ENCODE measurements at places on chromosomes 2 and 18.

DNA sequence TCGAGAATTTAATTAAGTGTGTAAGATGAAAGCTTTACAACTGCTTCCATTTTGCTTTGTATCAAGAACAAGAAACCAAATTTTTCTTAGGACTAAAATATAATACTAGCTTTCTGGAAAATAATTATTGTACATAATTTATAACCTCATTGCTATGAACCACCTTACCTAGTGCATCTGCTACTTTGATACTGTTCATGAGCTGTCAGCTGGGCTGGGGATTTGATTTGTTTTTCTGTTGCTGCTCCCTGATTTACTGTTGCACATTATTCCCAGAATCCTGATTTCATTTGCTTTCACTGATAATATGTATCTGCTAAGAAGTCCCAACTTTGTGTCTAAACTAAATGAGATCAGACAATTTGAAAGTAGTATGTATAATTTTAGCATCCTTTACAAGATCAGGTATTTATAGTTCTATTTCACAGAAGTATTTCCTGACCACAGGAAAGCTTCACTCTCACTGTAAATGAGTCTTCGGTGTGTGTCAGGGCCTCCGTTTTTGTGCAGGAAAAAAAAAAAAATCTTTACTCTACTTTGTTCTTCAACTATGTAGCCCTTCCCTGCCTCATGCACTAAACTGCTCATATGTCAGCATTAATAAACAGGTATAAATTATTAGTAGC lies 105.6 kb upstream of the CCDC150 start:
- no peak for DNase-seq

DNA sequence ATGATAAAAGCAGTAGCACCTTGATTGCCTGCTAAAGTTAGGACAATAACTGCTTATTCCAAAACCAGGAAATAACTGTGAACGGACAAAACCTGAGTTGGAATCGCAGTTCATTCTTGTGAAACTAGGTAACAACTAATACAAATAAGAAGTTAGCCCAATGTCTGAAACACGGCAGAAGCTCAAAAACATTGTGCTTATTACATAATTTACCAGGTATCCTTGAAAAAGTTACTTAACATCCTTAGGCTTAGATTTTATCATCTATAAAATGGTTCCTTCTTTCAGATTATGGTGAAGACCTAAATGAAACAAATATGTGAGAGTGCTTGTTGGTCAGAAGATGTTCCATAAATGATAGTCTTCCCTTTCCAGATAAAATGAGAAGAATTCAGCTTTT lies 32.4 kb downstream of the RTN4 start:
- no peak for DNase-seq

GRCh38 chr2:196453613-196454047 lies 185.9 kb upstream of the CCDC150 start:
- peak; percentile 64 for DNase-seq

DNA sequence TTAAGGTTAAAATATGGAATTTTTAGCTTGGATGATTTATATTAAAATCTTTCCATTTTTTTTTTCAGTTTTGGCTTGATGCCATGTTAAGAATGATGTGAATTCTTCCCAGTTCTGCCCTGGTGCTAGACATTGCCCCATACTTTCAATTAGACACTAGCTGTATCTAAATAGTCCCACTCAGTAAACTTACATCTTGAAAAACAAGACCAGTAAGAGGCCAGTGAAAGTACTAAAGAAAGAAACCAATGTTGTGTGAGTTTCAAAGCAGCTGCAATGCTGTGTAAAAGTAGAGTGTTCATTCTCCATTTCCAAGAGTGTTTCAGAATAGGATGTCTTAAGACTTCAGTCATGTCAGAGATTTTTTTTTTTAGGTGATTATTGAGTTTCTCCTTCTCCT lies 40.0 kb upstream of the CYBRD1 start:
- DNase-seq, result no peak

- no peak for DNase-seq
Observed at GRCh38 chr2:224716921-224717320, 756 bp upstream of the CCDC195 start.

DNA sequence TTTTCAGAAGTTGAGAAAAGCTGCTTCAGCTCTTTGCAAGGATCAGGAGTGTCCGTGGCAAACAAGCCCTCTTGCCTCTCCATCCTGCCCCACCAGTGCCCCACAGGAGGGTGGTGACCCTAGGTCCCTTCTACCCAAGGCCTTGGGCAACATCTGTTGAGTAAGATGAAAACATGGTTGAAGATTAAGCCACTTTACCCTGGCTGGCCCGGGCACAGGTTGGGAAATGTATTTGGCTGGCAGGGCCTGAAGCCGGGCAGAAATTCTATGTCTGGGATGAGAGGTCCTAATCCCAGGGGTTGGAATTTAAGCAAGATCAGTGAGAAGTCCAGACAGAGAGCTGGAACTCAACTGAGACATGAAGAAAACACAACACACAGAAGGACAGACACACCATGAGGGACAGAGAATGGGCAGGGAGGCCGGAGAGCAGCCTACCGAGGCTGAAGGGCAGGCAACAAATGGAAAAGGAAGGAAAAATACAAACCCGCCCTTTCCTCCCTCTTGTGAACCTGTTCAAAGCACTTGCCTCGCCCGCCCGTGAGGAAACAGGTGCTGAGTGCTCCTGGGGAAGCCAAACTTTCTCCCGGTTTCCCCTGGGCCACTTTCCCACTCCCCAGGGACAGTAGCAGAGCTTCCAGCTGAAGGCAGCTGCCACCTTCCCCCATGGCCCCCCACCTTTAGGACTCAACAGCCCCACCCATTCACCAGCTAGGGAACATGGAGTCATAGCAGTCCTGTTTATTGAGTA lies 86.1 kb downstream of the TNS1 start:
- no peak for DNase-seq

- DNase-seq, result peak; percentile 56
Observed at GRCh38 chr2:23363831-23364230, 21.1 kb upstream of the KLHL29 start.

GRCh38 chr2:229160180-229160579 lies 110.9 kb downstream of the PID1 start:
- peak; percentile 46 for DNase-seq

- DNase-seq, result no peak
Observed at GRCh38 chr2:13779996-13780395, 852.5 kb upstream of the LRATD1 start.

DNA sequence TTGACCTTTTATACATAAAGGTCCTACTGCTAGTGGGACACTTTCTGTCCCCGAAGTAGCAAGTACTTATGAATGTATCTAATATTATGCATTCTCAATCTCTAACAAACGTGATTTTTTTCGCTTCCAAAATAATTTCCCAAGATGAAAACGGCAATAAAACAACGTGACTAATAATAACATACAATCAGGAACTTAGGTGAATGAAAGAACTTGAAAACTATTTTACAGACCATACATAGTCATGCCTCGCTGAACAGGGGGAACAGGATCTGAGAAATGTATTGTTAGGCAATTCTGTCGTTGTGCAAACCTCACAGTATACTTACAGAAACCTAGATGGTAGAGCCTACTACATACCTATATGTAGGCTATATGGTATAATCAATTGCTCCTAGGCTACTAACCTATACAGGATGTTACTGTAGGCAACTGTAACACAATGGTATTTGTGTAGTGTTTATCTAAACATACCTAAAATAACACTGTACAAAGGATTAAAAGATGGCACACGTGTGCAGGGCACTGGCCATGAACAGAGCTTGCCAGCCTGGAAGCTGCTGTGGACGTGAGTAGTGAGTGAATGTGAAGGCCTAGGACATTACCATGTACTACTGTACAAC lies 2.5 kb downstream of the RTN4 start:
- DNase-seq, result peak; percentile 94

DNA sequence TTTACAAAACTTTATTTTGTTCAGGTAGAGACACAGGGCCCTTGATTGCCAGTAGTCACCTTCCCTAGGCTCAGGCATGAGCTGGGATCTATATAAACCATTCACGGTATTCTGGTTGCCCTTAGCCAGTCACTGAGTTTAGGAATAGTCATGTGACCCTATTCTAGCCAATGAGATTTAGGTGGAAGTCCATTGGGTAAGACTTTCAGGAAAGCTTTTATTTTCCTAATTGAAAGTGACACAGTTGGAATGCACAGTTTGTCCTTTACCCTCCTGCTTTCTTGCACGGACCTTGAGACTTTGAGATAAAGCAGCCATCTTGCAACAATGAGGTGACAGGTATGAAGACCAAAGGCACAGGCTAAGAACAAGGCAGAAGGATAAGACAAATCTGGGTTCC lies 21.5 kb downstream of the SLC4A5 start:
- no peak for DNase-seq

DNA sequence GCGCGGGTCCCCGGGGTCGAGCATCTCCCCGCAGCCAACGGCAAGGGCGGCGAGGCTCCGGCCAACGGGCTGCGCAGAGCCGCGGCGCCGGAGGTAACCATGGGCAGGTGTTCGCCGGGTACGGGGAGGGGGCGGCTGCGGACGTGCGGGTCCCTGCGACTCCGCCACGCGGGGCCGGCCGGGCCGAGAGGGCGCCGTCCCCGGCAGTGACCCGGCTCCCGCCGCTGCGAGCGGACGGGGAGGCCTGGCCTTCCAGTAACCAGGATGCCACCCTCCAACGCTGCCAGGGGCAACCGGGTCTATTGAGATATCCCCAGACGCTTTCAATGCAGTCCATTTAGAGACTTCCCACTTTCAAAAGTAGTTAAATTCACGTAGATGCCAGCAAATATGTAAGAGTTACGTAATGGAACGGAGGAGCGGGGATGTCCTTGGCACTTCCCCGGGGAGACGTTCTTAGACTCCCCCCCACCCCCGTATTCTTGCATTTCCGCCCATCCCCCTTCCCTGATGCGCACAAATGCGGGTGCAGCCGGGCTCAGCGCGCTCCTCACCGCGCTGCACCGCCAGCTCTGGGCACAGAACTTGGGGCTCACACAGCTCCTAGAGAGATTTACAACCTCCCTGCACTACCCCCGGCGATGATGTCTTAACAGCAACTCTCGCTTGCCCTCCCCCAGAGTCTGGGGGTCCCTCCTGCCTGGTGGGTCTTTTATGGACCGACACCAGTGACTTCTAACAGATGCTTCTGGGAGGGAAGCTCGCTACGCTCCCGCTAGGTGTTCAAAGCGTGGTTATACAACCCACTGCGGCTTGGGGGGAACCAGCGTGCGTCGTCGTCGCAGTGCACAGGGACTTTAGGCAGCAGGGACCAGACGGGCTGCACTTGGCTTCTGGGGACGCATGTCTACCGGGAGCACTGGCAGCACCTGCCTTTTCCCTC lies 657 bp downstream of the SGPP2 start:
- no peak for DNase-seq

DNA sequence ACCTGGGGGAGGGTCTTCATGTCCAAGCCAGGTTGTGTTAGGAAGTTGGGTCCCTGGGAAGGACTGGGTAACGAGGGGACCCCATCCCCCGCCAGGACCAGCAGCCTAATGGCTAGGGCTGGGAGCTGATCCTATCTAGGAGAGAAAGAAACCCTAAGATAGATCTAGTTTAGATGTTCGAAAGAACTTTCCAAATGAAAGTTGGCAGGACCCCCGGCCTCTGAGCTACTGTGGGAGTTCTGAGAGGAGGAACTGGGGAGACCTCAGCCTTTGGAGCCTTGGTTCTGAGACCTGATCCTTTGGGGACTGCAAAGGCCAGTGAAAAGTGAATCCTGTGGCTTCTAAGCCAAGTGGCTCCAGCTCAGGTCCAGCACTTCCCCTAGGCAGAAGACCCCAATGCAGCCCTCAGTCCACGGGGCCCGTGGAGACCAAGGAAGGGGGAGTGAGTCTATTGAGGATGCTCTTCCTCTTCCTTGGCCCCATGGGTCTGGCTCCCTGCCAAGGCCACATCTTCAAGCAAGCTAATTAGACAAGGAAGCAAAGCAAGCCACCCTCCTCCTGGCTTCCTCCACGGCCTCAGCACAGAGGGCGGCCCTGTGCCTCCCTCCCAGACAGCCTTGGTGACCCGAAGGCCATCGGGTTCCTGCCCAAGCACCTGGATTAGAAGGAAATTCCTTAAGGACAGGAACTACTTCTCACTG lies 23.5 kb downstream of the CCT7 start:
- no peak for DNase-seq

DNA sequence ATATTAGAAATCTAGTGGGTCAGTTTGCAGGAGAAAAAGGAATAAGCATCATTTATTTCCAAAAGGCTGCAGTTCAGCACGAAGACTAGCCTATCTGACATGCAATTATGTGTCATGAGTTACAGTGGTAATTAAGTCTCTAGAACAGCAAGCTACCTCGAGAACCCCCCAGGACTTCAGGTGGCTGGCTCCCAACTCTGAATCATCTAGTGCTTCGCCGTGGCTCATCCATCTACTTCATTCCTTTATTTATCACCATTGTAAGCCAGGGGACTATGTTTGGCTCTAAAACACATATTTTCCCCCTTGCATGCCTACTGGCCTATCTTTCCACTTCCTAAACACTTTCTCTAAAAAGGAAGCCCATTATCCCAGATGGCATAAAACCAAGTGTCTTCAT lies 121.6 kb downstream of the TXNL1 start:
- DNase-seq, result no peak

GRCh38 chr2:71454221-71455010 lies 1.1 kb downstream of the DYSF start:
- no peak for DNase-seq

Data from epithelial cell of esophagus (primary cell).